ENCODE measurements at places on chromosomes 6 and 20.

DNA sequence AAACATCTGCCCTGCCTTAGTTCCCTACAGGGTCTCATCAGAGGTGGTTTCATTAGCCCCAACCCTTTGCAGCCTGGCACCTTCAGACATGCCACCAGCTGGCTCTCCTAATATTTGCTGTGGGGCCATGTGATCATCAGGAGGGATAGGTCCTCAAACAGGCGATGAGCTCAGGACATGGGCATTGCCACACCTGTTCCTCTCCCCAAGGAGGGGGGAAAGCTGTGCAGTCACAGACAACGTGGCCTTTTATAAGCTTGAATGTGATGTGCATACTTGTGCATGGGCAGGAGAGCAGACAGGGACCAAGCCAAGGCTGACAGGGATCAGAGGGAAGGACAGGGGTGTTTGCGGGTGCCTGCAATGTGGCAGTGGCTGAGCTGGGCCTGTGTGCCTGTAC, 78.8 kb upstream of the ZNFX1 start:
- no peak for DNase-seq

- DNase-seq = peak; percentile 76
These were observed 95.7 kb downstream of the LY86 start for GRCh38 chr6:6683969-6684833.

- DNase-seq = no peak
These were observed 32.7 kb downstream of the SLX4IP start for GRCh38 chr20:10467681-10468339.

DNA sequence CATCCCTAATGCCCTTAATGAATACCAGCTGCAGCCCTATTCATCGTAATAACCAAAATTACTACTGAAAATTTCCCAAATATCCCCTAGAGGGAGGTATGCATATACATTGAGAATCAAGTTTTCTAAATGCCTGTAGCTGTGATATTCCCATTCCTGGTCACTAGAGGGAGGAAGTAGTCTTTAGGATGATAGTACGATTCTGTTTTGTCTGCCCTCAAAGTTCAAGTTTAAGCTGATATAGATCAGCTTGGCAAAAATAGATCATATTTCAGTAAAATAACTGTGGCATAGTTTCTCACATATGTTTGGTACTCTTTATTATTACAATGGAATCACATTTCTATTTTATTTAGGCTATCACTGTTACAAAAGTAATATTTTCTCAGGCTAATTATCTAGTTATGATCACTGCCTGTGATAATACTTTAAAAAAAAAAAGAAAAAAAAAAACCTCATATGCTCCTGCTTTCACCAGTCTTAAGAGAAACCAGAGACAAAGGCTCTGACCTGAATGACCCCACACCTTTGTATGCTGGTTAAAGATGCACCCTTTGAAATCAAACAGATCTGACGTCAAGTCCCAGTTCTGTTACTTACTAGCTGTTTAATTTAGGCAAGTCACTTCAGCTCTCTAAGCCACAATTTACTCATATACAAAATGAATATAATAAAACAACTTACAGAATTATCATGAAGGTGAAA, 11.0 kb downstream of the TSPYL1 start:
- DNase-seq = no peak

- no peak for DNase-seq
These were observed 6.8 kb upstream of the USP49 start for GRCh38 chr6:41901882-41902519.

GRCh38 chr6:156695742-156696141, 81.4 kb upstream of the ARID1B start:
- DNase-seq = peak; percentile 52

- no peak for DNase-seq
These were observed 229.5 kb downstream of the UBE3D start for GRCh38 chr6:82836022-82836575.

DNA sequence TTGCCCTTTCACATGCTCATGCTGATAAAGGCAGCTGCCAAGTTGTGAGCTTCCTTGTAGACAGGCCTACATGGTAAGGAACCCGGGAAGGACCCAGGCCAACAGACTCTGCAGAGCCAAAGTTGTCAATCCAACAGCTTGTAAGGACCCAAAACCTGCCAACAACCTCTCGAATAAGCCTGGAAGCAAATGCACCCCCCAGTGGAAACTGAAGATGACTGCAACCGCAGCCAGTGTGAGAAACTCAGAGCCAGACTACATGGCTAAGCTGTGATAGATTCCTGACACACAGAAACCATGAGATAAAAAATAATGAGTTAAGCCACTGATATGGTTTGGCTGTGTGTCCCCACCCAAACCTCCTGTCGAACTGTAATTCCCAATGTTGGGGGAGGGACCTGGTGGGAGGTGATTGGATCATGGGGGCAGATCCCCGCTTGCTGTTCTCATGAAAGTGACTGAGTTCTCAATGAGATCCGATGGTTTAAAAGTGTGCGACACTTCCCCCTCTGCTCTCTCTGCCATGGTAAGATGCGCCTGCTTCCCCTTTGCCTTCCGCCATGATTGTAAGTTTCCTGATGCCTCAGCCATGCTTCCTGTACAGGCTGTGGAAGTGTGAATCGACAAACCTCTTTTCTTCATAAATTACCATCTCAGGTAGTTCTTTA, 18.8 kb upstream of the CLPSL2 start:
- DNase-seq = peak; percentile 56

DNA sequence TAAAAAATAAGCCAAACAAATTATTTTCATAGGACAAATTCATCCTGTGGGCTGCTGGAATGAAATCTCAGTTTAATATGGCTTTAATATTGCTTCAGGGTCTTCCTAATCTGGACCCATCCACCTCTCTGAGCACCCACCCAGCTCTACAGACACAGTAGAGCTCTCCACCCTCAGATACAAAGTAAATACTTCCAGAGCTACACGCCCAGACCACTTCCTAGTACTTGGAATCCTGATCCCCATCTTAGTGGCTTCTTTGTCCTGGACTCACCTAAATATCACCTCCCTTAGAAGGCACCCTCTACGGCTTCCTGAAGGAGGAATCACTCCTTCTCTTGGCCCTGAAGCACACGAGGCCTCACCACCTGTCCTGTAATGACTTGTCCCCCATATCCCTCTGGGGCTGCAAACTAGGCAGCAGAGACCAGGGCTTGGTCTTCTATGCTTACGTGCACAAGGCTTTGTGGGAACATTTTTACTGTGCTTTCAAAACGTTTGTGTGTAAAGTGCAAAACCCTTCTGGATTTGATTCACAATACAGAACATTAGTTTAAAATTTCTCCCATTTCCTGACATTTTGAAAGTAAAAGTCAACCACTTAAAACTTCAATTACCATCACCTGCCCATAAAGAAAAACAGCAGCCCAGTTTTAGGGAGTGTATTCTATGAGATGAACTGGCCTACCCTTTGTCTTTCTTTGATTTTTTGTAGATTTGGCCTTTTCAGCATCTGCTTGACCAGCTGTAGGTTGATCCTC, 2.4 kb downstream of the CTCFL start:
- no peak for DNase-seq

- DNase-seq = no peak
These were observed 38.9 kb downstream of the CDH22 start for GRCh38 chr20:46269372-46269771.

GRCh38 chr6:157688960-157689599, 134.0 kb upstream of the SNX9 start:
- DNase-seq = no peak

DNA sequence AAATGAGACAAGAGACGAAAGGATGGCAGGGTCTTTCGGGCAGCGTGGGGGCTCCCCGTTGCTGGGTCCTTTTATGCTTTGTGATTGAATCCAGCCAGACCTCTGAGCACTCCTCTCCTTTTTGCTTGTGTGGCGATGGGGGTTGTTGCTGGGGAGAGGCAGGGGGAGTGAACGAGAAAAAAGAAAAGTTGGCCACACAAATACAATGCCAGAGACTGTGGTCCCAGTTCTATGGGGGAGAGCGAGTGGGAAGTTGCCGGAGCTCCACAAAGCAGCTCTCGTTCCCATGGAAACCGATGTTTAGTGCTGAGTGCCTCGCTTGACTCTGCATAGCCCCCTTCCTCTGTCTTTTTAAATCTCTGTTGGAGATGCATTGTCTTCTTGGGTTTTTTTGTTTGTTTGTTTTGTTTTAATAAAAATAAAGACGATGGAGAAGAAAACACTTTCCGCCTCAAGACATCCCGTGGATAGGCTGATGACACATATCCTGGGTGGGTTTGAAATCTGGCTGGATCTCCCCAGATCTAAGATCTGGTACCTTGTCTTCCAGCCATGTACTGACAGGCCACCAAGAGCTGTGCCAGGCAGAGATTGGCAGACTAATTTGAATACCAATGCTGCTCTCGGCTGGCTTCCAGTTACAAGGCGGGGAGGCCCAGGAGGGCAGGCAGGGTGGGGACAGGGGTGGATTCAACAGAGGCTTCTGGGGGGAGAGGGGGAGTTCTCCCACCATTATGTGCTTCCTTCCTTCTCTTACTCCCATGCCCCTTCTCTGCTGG, 529.3 kb downstream of the QKI start:
- DNase-seq = no peak

DNA sequence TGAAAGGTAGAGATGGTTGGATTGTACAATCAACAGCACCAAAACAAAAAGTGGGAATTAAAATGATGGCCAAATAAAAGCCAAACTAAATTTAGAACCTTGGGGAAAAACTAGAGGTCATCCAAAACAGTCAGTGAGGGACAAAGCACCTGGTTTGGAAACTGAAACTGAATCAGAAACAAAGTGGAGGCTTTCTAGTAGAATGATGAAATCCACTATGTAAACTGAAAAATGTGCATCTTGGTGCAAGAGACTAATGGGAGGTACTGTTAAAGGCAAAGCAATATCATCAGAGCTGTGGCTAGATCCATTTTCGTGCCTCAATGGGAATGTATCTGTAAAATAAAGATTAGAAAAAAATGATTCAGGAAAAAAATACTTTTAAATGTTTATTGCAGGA, 380.0 kb upstream of the GJE1 start:
- no peak for DNase-seq

- peak; percentile 62 for DNase-seq
These were observed 63.7 kb upstream of the CD2AP start for GRCh38 chr6:47413752-47414422.

- no peak for DNase-seq
These were observed 30.0 kb upstream of the PAQR8 start for GRCh38 chr6:52331793-52332457.

DNA sequence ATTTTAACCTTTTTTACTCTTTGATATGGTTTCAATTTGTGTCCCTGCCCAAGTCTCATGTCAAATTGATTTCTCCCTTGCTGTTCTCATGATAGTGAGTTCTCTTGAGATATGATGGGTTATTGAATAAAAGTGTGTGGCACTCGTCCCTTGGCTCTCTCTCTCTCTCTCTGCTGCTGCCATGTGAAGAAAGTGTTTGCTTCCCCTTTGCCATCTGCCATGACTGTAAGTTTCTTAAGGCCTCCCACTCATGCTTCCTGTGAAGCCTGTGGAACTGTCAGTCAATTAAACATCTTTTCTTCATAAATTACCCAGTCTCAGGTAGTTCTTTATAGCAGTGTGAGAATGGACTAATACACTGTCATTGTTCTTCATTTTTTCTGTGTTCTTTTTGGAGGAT, 48.5 kb downstream of the LIN28B start:
- no peak for DNase-seq

- no peak for DNase-seq
These were observed 13.4 kb upstream of the CHRNA4 start for GRCh38 chr20:63374504-63374903.

DNA sequence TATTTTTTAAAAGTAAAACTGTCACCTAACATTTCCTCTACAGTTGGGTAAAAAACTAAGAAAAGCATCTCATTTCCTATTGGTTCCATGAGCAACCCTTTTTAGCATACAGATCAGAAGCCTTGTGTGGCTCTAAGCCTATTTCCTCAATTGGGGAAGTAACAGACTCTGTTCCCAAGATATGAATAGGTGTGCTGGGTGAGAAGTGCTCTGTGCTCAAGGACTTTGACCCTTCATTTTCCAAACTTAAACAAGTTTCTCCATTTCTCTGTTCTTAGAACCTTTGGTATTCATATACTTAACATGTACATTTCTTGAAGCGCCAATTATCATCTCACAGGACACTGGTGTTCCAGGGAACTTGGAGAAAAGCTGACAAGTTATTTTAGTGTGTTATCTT, 24.1 kb downstream of the CARMIL1 start:
- no peak for DNase-seq

DNA sequence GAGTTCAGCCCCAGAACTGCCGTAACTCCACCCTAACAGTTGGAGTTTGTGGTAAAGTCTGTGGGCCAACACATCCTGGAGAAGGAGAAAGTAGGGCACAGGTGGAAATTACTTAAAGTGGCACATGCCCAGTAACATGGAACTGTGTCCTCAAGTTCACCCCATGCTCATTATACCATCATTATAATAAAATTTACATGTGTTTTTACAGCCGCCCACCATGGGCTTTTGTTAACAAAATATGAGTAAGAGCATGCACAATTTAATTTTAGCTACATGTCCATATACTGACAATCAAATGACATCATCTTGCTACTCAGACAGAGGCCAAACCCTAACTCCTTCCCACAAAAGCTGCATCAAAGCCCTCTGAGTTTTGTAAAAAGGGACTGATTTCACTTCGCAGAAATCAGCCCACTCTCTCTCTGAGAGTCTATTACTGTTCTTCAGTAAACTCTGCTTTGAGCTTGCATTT, 17.3 kb upstream of the ELOVL4 start:
- DNase-seq = no peak

Measured in GM06990 (cell line).